ENCODE measurements at places on chromosomes 2 and 18.

DNA sequence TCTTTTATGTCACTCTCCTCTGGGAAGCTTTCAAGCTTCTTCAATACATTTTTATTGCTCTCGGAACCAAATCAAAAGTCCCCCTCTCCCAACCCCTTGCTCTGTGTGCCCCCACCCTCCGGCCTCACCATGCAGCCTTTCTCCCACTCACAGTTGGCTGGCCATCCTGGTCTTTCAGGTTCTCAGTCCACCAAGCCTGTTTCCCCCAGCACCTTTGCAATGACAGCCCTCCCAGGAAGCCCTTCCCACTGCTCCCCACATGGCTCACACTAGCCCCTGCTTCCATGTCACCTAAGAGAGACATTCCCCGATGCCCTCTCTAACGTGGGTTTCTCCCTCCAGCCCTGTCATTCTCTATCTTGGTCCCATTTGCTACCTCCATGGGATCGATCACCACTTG lies 266.6 kb downstream of the SRBD1 start:
- no peak for DNase-seq

DNA sequence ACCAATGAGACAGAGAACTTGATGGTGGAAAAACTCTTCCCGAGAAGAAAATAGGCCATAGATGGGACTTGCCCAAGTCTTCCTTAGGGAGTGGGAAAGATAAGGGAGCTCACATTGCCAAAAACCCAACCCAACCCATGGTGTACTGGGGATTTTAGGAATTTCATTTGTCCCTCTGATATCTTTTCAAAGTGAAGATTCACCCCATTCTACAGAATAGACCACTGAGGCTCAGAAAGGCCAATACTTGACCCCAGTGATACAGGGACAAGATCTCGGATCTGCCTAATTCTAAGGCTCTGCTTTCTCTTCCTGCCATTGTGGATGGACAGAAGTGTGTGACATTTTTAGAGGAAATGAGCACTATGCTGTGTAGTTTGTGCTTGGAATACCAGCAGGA lies 159.0 kb downstream of the MYCN start:
- no peak for DNase-seq

GRCh38 chr2:194826241-194826640 lies 830.8 kb upstream of the SLC39A10 start:
- no peak for DNase-seq

DNA sequence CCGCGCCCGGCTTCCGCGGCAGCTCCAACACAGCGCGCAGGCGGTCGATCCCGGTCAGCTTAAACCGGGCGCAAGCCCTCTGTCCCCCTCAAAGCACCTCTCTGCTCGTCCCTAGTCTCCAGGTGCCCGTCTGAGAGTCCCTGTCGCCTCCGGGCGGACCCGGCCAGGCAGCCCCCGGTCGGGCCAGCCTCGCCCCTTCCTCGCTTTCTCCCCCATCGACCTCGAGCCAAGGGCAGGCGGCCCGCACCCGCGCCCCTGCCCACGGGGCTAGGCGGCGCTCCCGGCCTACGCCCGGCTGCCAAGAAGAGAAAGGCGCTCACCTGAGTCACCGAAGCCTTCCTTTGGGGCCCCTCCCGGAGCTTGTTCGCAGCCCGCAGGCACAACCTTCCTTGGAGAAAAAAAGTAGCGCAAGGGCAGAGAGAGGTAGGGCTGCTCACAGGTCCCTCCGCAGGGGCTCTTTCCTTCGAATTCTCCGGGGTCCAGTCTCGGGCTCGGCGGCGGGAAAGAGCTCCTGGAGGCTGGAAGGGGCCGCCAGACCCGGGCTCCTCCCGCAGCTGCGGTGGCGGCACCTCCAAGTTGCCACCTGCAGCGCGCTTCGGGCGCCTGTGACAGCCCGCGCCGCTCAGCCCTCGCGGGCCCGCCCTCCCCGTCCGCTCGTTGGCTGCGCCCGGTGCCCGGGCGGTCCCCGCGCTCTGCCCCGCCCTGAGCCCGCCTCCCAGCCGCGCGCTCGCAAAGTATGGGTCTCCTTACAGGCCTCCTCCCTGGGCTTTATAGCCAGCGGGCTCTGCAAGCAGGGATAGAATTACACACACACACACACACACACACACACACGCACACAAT lies 86.5 kb upstream of the EPB41L3 start:
- peak; percentile 54 for DNase-seq

GRCh38 chr2:205762881-205763280 lies 80.6 kb downstream of the NRP2 start:
- no peak for DNase-seq

- DNase-seq = no peak
These were observed 1.3 kb upstream of the CHRNA1 start for GRCh38 chr2:174765576-174765975.

GRCh38 chr18:48994926-48995835 lies 44.4 kb upstream of the SMAD7 start:
- DNase-seq = no peak

DNA sequence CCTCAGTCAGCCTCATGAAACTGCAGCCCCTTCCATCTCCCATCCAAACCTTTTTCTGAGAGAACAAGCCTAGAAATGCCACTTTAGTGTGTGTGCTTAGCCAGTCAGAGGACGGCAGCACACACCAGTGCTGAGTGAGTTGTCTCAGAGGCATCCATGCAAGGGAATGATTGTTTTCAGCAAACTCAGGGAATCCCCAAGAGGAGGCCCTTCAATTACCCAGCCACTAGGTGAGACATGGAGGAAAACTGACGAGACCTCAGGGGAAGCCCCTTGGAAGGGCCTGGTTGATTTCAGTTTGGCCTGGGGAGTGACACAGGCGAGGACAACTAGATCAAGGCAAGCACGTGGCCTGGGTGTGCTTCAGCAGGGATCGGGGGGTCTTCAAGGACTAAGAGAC lies 49.7 kb downstream of the APOB start:
- DNase-seq = no peak

- no peak for DNase-seq
These were observed 120.3 kb downstream of the INO80D start for GRCh38 chr2:205965707-205966106.

DNA sequence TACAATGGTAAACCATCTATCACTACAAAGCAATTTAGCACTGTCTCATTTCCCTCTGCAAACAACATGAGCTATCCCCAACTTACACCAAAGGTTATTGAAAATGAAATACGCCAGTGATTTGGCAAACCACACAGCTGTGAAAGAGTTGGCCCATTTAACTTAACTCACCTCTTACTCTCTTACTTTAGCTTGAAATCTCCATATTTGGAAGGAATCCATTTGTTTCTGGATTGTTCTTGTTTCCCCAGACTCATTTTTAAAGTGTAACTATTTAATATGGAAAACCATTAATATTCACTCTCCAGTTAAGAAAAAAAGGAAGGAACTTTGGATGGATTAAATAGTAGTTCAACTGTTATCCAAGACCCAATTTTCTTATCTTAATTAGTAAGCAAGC lies 93.7 kb upstream of the TRIB2 start:
- no peak for DNase-seq

DNA sequence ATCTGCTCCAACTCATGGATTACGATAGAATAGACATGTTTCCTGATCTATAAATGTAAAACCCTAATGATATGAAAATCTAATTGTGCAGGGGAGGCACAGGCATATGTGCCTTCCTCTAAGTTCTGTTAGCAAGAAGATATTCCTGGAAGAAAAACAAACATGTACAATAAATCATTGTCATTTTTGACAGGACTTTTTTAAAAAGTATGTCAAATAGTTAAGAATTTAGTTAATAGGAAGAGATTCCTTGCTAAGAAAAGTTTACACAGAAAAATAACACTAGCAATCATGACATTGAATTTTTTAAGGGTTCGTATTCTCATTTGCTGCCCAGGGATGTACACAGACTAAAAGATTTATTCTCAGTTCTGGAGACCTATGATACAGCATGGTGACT lies 15.3 kb upstream of the CREB1 start:
- DNase-seq = no peak

- DNase-seq = no peak
These were observed 49.1 kb downstream of the CCDC195 start for GRCh38 chr2:224666951-224667553.

GRCh38 chr2:85697716-85698115 lies 3.6 kb downstream of the GNLY start:
- no peak for DNase-seq

DNA sequence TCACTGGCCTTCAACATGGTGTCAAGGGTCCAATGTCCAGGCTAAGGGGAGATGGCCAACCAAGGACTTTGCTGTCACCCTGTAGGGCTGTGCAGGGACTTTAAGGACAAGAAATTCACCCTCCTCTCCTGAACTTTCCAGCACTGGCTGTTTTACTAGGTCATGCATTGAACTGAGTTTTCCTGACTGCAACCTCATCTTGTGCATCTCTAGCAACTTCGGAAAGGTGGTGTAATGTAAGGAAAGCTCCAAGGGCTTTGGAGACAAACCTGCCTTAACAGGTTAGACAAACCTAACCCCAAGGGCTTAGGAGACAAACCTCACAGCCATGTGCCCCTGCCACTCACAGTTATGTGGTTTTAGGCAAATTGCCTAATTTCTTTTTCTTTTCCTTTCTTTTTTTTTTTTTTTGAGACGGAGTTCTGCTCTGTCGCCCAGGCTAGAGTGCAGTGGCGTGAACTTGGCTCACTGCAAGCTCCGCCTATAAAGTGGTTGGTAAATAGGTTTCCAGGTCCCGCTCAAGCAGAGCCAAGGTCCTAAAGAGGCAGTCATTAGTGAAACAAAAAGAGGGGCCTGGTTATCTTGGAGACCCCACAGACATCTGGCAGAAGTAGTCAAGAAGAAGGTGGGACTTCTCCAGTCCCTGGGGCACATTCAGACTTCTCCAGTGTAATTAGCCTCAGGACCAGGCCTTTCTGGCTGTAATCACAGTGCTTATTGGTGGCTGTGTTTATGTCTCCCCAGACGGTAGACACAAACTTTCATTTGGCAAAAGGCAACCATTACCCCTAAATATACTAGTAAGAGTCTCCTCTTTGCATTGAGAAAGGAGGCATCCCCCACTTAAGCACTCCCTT lies 37.6 kb upstream of the PMAIP1 start:
- no peak for DNase-seq

DNA sequence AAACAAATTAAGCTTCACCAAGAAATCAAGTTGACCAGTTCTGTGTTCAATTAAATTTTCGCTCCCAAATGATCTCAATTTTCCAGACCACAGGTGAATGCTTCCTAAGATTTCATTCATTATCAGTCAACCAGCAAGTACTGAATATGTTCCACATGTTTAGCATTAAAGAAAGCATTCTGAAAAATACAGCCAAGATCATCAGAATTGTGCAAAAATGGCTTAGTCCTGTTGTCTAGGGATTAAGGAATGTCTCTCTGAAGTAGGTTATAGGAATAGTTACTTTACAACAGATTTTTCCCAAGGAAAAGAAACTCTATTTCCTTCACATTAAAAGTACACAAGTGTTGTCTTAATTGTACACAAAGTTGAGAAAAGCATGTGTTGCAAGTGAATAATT lies 69.2 kb downstream of the NRXN1 start:
- DNase-seq = no peak

DNA sequence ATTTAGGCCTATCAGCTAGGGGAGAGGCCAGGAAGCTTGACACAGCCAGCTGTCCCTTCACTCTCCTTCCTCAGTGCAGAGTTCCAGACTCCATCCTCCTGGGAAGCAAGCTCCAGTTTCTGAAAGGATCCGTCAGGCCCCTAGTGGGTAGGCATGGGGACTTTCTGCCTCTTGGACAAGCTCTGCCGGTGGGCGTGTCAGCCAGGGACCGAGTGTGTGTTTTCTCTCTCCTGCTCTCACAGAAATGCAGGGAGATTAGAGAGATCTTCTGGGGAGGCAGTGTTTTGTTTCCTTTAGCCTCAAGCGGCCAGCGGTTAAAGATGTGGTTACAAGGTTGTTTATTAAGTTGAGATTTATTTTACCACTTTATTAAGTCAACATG lies 29.9 kb upstream of the OTOS start:
- DNase-seq = no peak

DNA sequence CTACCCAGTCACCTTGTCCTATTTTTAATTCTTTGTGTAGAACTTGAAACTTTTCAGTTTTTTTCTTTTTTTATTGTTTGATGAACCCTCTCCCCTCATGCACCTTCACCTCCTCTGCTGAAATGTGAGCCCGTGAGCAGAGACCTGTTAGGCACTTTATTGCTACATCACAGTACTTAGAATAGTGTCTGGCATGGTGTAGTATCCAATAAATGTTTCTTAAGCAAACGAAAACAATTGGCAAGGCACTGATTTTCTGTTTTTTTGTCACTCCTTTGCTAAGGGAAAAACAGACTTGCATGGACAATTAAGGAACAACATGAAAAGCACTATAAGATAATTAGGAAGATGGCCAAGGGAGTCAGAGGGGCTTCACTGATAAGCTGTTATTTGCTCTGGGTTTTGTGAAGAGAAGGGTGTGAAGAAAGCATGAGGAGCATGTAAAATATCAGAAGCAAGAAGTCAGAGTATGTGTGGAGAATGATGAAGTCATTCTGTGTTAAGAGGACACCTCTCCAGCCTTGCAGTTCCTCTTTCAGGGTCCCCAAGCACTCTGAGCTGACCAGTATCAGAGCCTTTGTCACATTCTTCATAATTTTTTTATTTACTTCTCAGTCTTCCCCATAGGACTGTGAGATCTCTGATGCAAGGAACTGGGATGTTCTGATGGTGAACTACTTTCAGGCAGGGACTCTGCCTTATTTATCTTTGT lies 99.7 kb upstream of the CAVIN2 start:
- DNase-seq = peak; percentile 56

GRCh38 chr2:20236496-20236895 lies 11.6 kb upstream of the SDC1 start:
- no peak for DNase-seq

GRCh38 chr2:120204417-120204816 lies 18.8 kb downstream of the TMEM185B start:
- DNase-seq = no peak

DNA sequence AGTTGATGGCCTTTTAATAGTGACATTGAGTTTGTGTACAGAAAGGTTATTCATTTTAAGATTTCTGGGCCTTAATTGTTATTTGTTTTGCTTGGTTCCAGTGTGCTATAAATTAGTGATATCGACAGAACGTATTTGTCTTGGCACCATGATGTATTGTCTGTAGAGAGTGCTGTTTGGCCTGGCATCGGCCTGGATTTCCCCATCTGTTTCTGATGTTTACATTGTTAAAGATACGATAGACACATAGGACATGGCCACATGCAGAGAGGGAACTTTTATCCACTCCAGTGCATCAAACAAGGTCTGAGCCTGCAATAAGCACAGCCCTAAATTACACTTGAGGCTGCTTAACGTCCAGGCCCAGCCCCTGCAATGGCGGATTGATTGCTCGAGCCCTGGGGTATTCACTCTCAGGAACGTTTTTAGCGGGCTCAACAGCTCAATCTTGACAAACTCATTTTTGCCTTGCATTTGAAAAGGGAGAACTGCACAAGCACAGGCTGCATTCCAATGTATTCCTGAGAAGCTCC lies 144.7 kb downstream of the SLC4A3 start:
- no peak for DNase-seq

Data from inflammatory macrophage treated with lipopolysaccharide for 4 hours (primary cell).